ENCODE measurements at places on chromosomes 2 and 18.

- DNase-seq = no peak
These were observed 244.0 kb downstream of the ARL6IP6 start for GRCh38 chr2:152962446-152962845.

GRCh38 chr2:84796798-84797197 is 84.1 kb downstream of the TRABD2A start:
- DNase-seq = no peak

DNA sequence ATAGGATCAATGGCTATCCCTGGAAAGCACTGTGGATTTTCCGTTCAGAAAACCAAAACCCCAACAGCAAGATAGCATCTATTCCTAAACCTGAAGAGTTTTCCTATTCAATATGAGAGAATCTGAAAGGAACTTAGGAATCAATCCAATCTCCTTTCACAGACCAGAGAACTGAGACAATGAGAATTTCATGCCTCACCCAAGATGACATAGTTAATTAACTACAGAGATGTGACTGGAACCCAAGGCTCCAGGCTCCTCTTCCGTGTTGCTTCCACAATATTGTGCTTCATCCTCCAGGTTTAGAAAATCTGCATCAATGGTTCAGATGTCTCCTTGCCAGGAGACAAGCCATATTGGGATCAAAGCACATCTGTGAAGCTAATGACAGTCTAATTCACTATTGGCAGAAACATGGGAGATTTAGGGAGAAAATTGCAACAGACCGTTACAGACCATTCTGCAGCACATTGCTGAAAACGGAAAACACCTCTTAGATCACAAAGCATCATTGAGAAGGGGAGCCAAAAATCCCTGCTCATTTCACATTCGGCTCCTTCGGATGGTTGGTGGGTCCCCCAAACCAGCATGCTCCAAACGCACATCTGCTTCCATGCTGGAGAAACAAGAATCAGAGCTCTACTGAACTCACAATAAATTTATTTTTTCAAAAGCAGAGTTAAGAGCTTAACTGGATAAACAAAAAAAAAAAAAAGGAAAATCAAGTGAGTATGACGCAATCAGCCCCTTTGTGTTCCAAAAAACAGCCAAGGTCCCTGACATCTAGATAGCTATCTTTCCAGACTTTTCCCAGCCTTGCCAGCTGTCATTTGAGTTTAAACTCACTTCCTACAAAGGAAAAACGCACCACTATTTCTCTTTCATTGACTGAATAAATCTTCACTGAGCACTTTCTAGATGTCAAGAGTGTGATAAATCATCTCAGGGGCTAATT is 290.3 kb downstream of the C1D start:
- no peak for DNase-seq

GRCh38 chr18:53747663-53748160 is 476.8 kb downstream of the MBD2 start:
- DNase-seq = no peak

DNA sequence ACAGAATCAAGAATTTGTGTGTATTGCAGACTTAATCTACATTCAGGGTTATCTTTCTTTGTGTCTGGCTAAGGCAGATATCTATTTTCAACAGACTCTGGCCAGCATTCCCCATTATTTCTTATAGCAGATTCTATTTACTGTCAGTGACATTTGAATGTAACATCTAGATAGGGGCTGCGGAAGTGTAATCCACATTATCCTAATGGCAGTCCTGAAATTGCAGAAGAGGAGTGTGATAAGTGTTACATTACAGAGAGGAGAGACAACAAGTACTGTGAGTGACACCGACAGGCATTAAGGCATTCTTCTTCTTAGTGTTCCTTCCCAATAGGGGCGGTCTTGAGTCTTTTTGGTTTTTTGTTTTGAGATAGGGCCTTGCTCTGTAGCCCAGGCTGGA is 598.2 kb upstream of the NXPH2 start:
- DNase-seq = no peak

GRCh38 chr2:17571681-17572080 is 31.2 kb downstream of the VSNL1 start:
- DNase-seq = no peak

DNA sequence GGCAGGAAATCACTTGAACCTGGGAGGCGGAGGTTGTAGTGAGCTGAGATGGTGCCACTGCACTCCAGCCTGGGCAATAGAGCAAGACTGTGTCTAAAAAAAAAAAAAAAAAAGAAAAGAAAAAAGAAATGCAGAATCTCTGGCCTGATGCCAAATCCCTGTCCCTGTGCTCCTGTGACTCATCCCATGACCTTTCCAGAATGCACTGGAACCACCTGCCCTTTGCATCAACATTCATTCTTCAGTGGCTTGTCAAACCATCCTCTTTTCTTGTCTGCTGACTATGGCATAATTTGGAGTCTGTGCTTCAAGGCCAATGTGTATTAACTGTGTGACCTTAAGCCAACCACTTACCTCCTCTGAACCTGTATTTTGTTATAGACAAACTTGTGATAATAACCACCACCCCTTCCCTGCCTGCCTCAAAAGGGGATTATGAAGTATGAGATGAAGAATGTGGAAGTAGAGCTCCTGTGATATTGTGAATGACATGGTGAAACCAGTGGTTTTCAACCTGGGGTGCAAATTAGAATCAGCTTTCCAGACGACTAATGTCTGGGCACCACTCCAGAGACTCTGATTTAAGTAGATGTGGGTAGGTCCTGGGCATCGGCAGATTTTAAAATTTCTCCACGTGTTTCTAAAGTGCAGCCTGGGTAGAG is 189.3 kb downstream of the CLIP4 start:
- DNase-seq = no peak

DNA sequence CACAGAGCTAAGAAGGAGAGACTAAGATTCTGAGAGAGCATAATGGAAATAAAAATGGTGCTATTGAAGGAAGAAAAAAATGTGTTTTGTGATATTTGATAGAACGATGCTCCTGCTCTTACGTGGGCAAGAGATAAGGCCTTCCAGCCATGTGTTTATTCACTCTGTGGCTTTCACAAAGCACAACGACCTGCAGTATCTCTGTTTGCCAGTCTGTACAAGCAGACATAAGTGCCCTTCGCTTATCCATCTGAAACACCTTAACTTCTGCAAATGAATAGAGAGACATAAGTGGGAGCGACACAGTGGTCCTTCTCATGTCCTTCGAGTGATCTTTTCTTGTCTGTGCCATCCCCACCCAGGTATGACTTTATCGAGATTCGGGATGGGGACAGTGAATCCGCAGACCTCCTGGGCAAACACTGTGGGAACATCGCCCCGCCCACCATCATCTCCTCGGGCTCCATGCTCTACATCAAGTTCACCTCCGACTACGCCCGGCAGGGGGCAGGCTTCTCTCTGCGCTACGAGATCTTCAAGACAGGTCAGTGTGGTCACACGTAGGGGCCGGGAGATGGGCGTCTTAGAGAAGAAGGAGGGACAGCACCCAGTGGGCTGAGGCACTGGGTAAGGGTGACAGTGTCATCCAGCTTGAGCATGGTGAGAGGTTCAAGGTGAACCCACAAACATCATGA is 33.7 kb downstream of the NRP2 start:
- DNase-seq = no peak

GRCh38 chr2:32553829-32554432 is 73.9 kb upstream of the TTC27 start:
- DNase-seq = peak; percentile 43

DNA sequence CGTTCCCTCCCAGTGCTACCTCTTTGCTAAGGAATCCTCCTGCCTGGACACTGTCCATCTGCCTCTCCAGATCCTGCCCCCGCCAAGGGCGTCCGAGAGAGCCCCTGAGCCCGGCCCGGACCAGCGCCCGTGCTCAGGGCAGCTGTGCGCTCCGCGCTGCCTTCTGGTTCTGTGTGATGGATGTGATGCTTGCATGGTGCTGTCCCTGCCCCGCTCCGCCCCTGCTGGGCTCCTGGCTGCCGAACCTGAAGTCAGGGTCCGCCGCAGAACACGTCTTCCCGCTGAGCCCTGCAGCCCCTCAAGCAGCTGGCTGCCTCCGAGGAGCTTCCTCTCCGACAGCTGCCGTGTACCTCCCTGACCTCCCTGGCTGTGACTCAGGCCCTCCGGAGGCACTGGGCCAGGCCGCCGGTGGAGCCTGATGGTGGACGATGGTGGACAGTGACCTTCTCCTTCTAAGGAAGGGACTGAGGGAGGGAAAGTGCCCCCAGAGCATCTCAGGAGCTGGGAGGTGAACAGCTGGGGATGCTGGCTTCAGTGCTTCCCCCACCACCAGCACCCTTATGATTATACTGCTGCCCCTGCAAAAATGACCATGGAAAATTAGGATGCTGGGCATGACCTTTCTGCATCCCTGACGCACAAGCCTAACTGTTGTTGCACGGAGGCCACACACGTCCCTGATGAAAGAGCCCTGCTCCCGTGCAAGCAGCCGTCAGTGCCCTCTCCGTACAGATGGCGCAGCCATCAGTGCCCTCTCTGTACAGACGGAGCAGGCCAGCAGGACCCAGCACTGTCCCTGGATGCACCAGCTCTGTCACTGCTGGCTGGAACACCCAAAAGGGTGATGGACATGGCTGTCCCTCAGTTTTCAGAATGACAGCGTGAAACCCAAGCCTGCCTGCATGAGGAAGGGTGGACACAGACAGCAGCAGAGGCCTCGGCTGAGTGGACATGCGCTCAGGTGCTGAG is 99.3 kb downstream of the TPO start:
- no peak for DNase-seq

DNA sequence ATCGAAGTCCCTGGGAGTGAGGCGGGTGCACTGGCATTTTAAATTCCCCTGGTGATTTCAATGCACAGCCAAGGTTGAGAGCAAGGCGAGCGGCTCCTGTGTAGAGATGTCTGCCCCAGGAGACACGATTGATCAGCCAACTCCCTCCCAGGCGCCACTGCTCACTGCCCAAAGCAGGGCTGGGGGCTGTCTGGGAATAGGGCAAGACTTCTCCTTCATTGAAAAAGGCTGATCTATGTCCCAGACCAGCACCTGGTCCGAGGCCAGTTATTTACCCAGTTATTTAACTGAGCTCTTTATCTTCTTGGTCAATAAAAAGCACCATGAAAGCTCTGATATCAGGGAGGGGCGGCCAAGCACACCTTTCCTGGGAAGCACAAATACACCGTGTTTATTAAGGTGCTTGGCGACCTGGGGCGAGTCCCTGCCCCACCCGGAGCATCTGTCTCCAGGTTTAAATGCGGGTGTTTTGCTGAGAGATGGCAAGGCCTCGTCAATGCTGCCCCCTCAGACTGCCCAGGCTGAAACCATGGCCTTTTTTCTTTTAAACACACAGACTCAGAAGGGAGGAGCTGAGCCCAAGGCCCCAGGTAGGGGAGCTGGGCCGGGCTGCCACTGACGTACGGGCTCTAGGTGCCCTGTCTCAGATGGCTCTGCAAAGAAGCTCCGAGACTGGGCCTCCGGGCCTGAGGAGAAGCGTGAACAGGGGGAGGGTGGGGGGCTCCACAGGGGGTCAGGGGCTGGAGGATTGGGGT is 73.9 kb upstream of the HPCAL1 start:
- DNase-seq = peak; percentile 39

- DNase-seq = no peak
These were observed 498.7 kb upstream of the SPRED2 start for GRCh38 chr2:65931056-65931455.

DNA sequence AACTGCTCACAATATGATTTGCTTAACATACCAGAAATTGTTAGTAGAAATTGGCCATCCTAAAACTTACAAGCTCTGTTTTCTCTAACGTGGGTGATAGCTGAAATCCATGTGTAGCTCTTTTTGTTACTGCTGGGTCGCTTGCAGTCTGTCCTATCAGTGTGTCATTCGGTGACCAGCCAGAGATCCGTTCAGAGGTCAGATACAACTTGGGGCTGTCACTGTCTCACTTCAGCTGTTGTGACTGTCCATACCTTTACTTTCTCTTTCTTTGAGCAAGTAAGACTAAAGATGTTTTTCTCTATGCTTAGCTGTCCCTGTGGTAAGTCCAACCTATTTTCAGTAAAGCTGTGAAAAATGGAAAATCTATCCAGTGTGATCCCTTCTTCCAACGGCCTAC is 282.9 kb upstream of the KCNH7 start:
- DNase-seq = no peak

GRCh38 chr2:211802666-211803065 is 735.9 kb downstream of the ERBB4 start:
- DNase-seq = no peak

DNA sequence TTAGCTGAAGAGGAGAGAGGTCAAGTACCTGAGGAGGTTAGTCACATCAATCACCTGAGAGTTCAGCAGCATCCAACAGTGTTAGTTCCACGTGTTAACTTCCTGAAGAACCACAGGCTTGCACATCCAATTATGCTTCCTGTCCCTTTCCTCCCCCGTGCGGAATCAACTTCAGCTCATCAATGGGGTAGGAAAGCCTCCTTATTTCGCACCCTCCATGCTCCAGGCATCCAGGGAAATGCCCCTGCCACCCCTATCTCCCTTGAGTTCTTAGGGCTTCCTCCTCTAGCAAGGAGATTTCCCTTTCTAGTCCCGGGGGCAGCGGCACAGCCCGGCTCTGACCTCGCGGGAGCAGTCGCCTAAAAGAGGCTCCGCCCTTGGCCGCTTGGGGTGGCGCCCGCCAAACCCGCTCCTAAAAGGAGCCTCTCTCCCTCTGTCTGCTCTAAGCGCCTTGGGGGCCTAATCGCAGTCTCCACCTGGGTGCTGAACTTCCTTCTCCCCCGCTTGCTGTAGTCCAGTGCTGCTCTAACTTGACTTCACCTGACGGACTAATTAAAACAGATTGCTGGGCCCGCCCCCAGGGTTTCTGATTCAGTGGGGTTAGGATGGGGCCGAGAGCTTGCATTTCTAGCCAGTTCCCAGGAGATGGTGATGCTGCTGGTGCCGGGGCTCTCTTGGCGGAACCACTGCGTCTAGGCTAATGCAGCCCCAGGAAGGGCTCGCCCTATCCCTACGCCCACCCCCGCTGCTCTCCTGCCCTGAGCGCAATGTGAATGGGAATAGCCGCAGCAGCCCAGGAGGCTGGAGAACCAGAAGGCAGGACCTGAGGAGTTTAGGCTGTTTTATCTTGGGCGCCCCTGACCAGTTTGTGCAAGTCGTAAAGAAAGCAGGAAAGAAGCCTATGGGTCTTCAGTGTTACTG is 3.4 kb upstream of the TET3 start:
- peak; percentile 25 for DNase-seq

DNA sequence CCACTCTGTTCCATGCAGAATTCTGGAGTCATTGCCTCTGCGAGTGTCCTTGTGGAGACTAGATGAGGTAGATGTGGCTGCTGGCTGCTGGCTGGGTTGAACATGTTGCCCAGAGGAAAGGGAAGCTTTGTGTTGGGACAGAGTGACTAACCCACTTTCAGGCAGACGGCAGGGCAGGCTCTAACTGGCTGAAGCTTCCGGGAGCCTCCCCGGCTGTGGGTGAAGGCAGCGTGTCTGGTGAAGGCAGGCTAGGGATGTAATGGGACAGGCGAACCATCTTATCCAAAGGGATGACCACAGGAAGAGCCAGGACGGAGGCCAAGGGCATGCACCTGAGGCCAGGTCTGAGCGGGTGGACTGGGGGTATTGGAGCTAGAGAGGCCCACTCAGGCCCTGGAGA is 16.0 kb downstream of the ASPRV1 start:
- no peak for DNase-seq

DNA sequence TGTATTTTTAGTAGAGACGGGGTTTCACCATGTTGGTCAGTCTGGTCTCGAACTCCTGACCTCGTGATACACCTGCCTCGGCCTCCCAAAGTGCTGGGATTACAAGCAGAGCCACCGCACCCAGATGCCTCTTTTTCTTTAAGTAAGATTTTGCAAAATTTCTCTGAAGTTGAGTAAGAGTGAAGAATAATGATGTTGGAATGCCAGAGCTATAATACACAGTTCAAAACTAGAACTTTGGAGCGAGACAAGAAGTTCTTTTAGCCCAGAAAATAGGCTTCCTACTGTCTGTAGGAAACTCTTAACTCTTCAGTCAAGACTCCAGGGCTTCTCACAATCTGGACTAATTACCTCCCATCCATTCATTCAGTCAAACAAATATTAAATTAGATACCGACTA is 51.4 kb downstream of the MARCHF4 start:
- no peak for DNase-seq
